ENCODE measurements at places on chromosomes 7 and 10.

DNA sequence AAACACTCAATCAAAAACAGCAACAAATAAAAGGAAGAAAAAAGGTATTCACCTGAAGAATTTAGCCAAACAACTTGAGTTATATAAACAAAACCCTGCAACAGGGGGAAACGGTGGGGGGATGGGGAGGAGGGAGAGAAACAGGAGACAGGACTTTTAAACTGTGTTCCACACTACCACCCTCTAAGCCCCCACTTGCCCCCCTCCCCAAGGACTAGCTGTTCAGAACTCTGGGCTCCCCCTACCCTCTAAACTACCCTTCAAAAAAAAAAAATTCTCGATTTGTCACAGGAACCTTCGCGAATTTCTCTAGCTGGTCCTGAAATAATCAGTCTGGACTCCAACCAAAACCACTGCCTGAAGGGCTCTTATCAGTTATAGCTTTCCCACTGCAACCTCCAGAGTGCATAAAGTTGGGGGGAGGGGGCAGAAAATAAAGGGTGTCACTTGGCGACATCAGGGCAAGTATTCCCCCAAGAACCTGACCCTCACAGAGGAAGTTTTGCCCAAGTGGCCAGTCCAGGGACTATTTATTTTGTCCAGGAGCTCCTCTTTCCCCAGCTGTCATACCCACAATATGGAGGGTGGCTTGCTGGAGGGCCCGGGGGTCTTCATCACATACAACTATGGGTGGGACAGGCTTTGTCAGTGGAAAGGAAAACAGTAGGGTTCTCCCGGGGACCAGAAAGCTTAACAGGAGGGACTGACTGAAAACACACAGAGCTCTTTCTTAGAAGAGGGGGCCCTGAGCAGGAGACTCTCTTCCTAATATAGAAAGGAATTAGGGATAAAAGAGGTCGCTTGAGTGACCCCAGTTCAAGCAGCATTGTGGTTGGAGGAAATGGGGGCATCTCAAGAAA is 1.3 kb downstream of the UBE2H start:
- no peak for DNase-seq

DNA sequence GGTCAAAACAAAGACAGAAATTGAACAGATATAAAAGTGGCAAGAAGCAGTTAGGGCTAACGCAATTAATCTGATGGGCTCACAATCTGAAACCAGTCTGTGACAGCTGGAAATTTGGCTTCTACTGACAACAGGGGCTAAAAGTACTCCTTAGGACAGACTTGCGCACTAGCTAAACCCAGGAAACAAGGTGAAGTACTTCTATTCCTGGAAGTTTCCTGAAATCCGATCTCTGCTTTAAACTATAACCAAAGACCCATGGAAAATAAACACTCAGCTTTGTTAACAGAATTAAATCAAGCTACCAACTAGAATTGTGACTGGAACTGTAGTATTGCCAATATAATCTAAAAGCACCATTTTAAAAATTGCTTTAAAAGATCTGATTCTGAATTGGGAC is 520.2 kb upstream of the ZWINT start:
- no peak for DNase-seq

DNA sequence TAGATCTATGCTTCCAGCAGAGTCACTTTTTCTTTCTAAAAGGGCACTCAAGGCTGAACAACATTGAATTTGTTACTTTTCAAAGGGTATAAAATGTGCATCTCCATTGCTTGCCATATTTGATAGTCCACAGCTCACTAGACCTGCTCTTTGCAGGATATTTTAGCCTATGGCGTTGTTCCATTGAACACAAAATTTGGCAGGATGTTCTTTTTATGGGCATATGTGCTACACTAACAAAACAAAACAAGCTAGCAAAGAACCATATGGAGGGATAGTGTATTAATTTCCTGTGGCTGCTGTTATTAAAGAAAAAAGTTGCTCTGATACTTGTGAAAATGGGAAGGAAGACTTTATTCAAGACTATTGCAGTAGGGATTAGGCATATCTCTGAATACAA is 828.7 kb downstream of the TYW1 start:
- no peak for DNase-seq

DNA sequence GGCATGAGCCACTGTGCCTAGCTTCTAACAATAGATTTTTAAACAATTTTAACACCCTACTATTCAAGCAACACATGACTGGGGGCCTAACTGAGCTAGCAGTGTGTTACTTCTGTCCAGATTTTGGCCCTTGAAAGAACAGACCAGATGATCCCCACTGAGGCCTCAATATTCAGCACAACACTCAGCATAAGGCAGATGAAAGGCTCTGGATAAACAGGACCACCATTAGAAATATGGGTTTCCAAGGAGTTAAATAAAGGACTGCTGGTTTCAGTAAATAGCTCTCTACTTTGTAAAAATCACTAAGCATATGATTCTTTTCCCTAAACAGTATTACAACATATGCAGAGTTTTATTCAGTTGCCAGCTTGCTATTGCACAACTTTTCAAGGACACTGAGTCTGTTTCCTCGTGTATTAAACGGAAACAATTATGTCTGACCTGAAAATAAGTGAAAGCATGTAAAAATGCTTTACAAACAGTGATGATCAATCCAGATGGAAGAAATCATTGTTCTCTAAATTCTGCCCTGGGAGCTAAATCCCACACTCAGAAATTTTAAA is 23.8 kb upstream of the FZD1 start:
- no peak for DNase-seq

DNA sequence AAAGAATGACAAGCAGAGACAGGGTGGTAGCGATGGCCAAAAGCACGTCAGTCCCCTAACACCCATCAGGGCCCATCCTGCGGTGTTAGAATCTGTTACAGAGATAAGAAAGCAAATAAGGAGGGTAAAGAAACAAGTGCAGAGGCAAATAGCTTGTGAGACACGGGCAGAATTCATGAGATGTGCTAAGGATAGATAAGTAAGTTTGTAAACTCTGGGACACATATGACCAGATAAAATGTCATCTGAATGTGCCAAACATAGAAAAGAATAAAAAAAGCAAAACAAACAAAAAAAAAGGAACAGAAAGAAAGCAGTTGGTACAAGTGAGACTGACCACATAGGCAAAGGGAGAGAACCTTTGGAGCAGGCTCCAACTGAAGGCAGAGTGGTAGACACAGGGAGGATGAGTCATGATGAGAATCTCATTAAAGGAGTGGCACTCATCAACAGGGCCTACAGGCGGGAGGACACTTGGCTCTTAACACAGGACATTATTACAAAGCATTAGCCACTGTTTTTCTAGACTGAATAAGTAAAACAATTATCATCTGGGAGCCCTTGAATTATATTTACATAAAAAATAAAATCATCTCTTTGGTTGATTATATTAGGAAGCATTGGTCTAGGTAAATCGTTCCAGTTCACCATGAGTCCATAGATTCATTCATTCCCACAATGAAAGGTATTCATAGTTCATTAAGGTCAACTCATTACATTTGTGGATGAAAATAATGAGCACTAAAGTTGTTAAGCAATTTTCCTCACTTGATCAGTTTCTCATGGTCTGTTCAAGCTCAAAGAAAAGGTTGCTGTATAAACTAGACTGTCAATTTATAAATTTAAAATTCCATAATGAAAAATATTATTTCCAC is 21.5 kb upstream of the EPHB6 start:
- DNase-seq: no peak

DNA sequence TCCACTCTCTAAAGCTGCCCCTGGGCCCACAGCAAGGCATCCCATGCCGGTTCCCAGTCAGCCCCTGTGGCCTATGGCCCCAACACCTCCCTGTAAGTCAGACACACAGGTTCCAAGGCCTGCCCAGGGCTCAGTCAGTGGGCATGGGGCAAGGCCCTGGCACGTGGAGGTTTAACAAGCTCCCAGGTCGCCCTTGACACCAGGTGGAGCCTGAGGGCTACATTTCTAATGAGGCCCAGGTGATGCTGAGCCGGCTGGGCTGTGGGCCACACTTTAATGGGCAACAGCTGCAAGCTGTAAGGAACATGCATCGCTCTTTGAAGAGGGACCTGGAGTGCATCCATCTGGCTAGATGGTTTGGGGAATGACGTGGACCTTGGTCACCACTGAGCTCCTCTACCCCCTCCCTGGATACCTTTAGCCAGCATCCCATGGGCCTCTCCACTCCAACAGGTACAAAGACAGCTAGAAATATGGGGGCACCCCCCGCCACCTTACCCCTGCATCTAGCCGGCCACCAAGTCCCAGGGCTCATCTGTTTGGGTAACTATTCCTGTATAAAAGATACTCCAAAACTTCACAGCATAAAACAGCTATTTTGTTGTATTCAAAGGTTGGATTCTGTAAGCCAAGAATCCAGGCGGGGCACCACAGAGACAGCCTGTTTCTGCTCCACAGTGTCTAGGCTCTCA is 122.5 kb downstream of the OAT start:
- no peak for DNase-seq

Measured in stimulated activated CD4-positive, alpha-beta T cell treated with anti-CD3 and anti-CD28 coated beads, Interleukin-1b, Interleukin-23, amount 100 ng/mL, for 4 hours (primary cell).